ENCODE measurements at places on chromosomes 3 and 15.
A peak's percentile ranks its signal among the peaks of the same experiment; 100 is the strongest.

- DNase-seq: no peak
Observed at GRCh38 chr3:32113981-32114545, 7.6 kb downstream of the GPD1L start.

GRCh38 chr3:14509796-14510100, 30.4 kb downstream of the GRIP2 start:
- no peak for DNase-seq

GRCh38 chr3:98650971-98651779, 57.8 kb upstream of the CPOX start:
- DNase-seq: no peak

- DNase-seq: no peak
Observed at GRCh38 chr15:84750583-84751092, 2.2 kb downstream of the ZNF592 start.

GRCh38 chr15:72368899-72369298, 6.9 kb downstream of the HEXA start:
- no peak for DNase-seq

- DNase-seq: peak; percentile 73
Observed at GRCh38 chr3:126083511-126083912, 412 bp downstream of the SLC41A3 start.

DNA sequence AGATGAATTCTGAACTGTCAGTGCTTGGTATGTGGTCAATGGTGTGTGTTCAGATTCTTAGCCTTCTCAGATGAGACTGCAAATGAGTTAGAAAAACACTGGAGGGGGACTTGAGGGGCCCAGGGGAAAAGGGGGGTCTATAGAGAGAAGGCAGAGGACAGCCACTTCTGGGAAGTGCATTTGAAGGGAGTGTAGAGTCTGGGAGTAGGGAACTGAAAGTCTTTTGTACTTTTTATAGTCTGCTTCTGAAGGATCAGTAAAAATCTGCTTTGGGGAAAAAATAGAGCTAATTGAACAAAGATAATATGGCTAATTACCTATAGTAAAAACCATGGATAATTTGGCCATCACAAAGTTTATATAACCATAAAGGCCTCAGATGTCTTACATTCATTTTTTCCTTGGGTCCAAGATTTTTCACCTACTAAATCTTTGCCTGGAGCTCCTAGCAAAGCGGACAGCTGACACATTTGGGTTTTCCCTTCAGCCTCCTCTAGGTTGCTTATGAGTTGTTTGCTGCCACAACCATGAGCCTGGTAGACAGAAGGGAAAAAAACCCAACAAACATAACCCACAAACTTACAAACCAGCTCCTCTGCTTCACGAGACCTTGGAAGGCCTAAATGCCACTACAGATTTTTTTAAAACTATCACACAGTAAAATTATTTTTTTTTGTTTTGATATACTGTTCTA, 48.8 kb downstream of the CD86 start:
- DNase-seq: no peak

DNA sequence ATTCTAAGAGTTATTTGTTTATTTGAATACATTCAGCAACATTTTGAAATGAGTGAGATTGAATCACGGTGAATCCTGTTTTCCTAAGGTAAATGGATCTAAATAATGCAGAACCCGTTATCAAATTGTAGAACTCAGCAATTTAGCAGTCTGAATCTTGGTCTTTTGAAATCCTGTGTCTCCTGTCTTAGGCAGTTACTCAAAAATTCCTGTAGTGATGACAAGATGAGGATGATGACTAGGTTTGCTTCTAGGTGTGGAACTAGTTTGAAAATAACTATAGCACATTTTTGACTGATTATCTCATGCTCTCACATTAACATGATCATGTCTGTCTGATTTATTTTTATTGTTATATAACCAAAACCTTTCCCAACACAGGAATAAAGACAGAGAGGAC, 115.0 kb downstream of the RAP2B start:
- DNase-seq: no peak

GRCh38 chr3:35722902-35723301, 83.6 kb downstream of the ARPP21 start:
- no peak for DNase-seq

- peak; percentile 49 for DNase-seq
Observed at GRCh38 chr15:100310513-100311153, 31.1 kb downstream of the ADAMTS17 start.

DNA sequence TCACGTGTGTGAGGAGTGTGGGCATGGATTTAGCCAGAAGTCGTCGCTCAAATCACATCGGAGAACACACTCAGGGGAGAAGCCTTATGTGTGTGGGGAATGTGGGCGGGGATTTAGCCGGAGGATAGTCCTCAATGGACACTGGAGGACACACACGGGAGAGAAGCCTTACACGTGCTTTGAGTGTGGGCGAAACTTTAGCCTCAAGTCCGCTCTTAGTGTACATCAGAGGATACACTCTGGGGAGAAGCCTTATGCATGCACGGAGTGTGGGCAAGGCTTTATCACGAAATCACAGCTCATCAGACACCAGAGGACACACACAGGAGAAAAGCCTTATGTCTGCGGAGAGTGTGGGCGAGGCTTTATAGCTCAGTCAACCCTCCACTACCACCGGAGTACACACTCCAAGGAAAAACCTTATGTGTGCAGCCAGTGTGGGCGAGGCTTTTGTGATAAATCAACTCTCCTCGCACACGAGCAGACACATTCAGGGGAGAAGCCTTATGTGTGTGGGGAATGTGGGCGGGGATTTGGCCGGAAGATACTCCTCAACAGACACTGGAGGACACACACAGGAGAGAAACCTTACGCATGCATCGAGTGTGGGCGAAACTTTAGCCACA, 28.1 kb downstream of the ZNF589 start:
- no peak for DNase-seq

GRCh38 chr15:42274702-42274989, 1.4 kb upstream of the TMEM87A start:
- no peak for DNase-seq

GRCh38 chr15:62211348-62211747, 46.3 kb upstream of the C2CD4B start:
- no peak for DNase-seq

DNA sequence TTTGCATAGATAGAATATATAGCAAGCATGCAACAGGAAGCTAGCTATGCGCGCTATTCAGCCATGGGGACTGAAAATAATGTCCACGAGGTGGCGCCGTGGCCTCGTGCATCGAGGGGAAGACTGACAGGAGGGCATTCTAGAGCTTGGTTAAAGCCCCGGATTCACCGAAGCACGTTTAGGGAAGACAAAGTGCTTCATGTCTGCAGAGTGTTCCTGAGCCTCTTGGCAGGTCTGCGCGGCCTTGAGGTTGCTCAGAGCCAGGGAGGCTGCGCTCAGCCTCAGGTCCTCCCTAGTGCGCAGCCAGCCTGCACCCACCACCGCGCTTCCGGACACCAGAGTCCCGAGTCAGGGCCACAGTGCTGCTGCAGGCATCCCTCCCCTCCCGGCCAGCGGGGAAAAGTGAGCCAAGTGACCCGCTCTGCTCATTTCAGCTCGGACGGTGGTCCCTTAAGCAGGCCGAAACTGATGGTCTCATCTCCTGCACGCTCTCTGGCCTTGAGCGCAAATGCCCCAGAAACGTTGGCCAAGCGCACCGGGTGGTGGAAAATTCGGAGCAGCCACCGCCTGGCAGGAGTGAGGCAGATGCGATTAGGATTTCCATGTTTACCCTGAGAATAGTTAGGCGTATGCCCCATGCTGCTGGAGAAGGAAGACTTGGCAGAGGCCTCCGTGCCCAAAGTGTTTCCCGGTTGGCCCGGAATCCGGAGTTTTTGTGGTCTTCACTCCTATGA, 24.8 kb downstream of the GABRA5 start:
- peak; percentile 90 for DNase-seq

DNA sequence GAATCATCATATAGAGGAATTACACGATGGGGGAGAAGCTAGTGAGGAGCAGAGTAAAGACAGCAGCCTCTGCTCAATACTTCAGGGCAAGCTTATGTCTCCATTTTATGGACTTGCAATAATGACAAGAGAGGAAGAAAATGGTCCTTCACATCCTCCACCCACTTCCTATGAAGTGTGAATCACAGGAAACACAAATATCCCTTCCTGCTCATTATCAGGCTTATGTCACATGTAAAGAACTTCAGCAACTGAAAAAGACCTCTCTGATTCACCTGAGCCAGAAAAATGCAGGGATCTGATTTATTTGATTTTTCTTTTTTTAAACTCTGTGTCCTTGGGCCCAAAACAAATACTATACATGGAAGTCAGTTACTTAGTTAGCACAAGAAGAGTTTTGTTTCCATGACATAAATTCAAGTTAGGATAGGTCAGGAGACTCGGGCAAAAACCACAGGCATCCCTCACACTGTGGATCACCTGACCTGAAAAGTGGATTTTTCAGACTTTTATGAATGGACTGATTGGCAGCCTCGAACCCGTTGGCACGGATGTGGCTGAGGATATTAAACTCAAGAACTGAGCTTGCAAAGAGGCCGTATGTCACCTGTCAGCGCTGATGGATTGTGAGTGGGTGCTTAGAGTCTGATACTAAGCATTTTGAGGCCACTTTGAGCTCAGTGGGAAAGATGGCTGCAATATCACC, 620.8 kb upstream of the MDFIC2 start:
- no peak for DNase-seq

- DNase-seq: no peak
Observed at GRCh38 chr3:125163739-125164601, 48.6 kb downstream of the SLC12A8 start.

DNA sequence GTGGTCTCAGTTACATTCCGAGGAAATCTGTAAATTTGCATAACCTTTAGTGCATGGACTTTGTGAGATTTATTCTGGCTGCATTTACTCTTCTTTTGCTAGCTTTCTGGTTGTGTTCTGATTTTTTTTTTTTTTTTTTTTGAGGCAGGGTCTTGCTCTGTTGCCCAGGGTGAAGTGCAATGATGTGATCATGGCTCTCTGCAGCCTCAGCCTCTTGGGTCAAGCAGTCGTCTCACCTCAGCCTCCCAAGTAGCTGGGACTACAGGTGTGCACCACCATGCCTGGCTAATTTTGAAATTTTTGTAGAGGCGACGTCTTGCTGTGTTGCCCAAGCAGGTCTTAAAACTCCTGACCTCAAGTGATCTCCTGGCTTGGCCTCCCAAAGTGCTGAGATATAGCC, 12.6 kb downstream of the RAB5A start:
- DNase-seq: no peak

- no peak for DNase-seq
Observed at GRCh38 chr15:72315706-72316370, 4.1 kb downstream of the CELF6 start.

DNA sequence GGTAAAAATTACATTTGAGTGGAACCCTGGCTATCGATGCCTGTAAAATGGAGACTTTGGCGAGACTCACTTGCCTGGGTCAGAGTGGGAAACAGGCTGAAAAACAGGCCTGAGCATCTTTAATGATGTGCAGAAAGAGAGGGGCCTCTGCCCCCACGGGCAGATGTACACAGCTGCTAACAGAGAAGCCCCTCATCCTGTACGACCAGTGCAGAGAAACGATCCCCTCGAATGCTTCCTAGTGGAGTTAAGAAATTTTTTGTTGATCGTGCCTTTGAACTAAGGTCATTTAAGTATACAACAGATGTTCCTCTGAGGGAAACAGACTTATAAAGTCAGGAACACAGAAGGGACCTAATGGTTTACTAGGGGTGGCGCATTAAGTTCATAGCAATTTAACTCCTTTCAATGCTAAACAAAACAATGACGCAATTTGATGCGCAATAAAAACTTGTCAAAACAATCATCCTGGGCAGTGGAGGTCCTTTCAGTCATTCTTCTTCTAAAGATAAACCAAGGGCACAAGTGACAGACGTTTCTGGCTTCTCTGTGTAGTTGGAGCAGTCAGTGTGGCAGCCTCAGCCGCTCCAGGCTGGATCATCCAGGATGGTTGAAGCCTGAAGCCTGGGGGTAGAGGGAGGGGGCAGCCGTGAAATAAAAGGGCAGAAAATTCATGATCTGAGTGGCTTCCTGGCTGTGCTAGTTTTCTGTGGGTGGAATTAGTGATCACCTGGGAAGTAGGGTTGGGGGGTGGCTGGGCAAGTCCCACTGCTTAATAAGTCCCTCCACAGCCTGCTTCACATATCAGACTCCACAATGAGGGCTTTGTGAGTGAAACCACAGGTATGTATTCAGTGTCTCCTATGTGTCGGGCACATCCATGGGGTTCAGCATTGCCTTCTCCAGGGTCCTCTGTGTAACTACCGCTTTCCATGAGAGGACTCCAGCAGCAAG, 50.8 kb upstream of the MRPS22 start:
- DNase-seq: no peak

GRCh38 chr3:188860147-188860546, 311.6 kb upstream of the TPRG1 start:
- DNase-seq: no peak

- DNase-seq: no peak
Observed at GRCh38 chr3:38576131-38576525, 73.4 kb downstream of the SCN5A start.
